ENCODE measurements at places on chromosomes 1 and 21. TPM values are rescaled to one million over a fixed set of nuclear protein-coding genes. Genes with fewer than 3 reads are reported as not detected.
A peak's percentile ranks its signal among the peaks of the same experiment; 100 is the strongest.

GRCh38 chr1:156625436-156626078, 6.3 kb downstream of the HAPLN2 start:
- peak; percentile 61 for DNase-seq

DNA sequence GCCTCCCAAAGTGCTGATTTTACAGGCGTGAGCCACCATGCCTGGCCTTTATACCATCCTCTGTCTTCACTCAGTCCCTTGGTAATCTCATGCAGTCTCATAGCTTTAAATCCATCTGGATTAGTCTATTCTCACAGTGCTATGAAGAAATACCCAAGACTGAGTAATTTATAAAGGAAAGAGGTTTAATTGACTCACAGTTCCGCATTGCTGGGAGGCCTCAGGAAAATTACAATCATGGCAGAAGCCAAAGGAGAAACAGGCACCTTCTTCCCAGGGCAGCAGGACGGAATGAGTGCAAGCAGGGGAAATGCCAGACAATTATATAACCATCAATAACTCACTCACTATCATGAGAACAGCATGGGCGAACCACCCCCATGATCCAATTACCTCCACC, 49.1 kb upstream of the CPLANE2 start:
- no peak for DNase-seq

DNA sequence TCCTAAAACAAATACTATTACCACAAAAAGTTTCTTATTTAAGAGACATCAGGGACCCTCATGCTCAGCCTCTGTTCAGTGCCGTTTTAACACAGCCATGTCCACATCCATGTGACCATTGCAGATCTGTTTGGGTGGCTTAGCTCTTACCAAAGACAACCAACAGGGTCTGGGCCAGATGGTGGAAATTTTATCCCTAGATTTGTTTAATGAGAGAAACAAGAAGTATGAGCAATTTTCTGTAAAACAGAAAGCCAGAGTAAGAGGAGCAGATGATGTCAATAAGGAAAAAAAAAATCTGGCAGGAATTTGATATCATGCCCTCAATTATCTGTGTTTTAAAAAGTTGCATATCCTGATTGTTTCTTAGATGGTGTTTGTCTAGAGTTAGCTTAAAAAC, 299.9 kb downstream of the TM2D1 start:
- no peak for DNase-seq

GRCh38 chr1:147567594-147568381, 26.5 kb downstream of the BCL9 start:
- DNase-seq = no peak

Gene MATN1
- 0.06 TPM for total RNA-seq

Gene PYHIN1
- total RNA-seq = not detected

Gene KCNJ10
- not detected for total RNA-seq

Gene AZIN2
- 2.4 TPM for total RNA-seq
